ENCODE measurements at places on chromosomes 3 and 15.

- DNase-seq: no peak
Observed at GRCh38 chr3:136787349-136787748, 31.6 kb upstream of the SLC35G2 start.

DNA sequence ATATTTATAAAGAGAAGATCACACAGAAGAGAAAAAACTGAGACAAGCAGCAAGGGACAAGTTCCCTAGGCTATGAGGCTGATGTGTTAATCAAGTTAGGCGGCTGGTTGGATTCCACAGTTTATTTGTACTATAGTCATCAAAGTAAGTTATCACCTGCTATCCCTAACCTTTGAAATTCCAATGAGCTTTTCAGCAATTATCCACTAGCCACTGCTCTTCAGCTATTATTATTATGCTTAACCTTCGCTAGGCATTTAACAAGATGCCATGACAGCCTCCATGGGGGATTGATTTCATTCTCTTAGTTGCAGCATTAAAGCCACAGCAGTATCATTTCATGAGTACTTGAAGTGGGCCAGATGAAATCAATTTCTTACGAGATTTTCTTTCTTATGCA, 699.5 kb upstream of the NAALADL2 start:
- no peak for DNase-seq

- no peak for DNase-seq
Observed at GRCh38 chr15:50262533-50262932, 3.0 kb downstream of the HDC start.

GRCh38 chr3:154184582-154184981, 63.4 kb downstream of the ARHGEF26 start:
- no peak for DNase-seq

- DNase-seq: no peak
Observed at GRCh38 chr3:110856916-110857315, 214.7 kb upstream of the NECTIN3 start.

- DNase-seq: no peak
Observed at GRCh38 chr3:155102329-155102728, 22.2 kb downstream of the MME start.

- no peak for DNase-seq
Observed at GRCh38 chr3:103218793-103219192, 784.0 kb downstream of the ZPLD1 start.

GRCh38 chr15:70495991-70496599, 267.3 kb downstream of the UACA start:
- DNase-seq: no peak

DNA sequence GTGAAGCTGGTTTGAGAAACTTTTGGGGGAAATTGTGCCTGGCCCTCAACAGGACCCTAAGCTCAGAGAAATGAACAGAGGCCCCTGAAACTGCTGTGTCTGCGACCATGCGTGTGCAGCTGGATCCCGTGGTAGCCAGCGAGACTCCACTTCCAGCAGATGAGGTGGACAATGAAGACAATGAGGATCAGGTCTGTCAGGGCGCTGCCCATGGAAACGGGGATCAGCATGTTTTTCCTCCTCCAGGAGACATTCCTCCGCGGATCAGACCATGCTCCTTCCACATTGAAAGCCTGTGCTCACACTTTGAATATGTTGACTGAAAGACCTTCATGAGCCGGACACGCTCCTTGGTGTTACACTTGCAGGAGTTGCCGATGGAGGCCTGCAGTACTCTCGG, 1439.8 kb upstream of the ALCAM start:
- DNase-seq: no peak

DNA sequence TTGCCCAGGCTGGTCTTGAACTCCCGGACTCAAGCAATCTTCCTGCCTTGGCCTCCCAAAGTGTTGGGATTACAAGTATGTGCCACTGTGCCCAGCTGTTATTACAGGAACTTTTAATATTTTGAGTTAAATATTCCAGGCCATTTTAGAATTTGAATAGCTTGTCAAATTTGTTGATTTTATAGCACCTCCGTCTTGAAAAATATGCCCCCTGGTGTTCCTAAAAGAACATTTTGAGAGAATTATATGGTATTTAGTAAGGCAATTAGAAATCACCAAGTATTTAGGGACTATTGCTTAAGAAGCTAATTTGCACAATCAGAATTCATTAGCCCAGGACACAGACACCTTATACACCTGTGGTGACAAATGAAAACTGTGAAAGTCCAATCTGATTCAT, 23.7 kb downstream of the PDE8A start:
- no peak for DNase-seq

DNA sequence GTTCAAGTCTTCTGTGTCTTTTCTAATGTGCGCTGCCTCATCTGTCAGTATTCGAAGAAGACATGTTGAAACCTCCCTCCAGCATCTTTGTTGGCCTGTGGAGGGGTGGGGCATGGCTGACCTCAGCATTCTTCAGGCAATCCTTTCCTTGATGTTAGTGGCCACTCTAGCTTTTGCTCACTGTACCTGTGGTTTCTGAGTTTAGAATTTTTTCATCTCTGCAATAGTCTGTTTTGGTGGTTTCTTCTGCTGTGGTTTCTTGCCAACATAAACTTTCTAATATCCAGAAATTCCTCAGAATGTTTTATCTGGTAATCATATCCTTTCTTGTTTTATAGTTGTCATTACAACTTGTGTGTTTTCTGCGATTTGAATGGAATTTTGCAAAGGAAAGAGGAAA, 251.3 kb upstream of the NR2E3 start:
- no peak for DNase-seq

GRCh38 chr3:131903988-131904415, 130.8 kb downstream of the CPNE4 start:
- no peak for DNase-seq

DNA sequence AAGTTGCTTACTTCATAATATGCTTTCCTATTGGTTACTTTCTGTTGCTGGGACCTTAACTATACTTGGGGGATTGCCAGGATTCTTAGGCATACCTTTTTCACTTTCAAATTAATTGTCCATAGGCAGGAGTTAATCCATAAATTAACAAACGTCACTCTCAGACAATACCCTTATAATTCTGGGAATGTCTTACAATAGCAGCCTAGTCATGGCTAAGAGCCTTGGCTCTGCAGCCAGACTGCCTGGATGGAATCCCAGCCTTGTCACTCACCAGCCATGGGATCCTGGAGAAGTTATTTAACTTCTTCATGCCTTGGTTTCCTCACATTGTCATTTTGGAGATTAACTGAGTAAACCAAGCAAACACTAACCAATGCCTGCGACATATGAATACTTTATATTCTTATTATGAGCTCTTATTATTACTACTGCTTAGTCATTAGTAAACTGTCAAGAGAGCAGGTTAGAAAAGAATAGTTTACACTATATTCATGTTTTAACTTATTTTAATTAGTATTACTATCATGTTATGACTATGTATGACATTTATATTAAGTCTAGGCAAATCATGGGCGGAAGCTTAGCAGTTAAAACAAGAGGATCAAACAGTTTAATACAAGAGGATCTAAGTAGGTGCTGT, 29.0 kb downstream of the GYG1 start:
- no peak for DNase-seq

- no peak for DNase-seq
Observed at GRCh38 chr3:108159865-108160264, 62.4 kb downstream of the IFT57 start.

DNA sequence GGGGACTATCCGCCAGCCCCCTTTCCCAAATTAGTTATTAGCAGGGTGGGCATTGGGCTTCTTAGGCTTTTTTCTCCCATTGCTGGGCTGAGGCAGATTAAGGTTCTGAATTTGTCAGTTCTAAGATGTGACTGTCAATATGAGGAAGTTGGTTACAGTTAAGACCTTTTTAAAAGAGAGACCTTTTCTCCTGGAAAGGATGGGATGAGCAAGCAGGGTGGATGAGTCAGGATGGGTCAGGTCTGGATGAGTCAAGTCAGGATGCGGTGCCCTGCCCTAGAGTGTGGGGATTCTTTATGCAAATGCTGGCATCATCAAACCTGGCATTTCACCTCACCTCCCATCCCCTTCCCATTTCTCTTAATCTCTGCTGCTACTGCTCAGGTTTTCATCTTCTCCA, 1.9 kb downstream of the AEN start:
- DNase-seq: no peak

DNA sequence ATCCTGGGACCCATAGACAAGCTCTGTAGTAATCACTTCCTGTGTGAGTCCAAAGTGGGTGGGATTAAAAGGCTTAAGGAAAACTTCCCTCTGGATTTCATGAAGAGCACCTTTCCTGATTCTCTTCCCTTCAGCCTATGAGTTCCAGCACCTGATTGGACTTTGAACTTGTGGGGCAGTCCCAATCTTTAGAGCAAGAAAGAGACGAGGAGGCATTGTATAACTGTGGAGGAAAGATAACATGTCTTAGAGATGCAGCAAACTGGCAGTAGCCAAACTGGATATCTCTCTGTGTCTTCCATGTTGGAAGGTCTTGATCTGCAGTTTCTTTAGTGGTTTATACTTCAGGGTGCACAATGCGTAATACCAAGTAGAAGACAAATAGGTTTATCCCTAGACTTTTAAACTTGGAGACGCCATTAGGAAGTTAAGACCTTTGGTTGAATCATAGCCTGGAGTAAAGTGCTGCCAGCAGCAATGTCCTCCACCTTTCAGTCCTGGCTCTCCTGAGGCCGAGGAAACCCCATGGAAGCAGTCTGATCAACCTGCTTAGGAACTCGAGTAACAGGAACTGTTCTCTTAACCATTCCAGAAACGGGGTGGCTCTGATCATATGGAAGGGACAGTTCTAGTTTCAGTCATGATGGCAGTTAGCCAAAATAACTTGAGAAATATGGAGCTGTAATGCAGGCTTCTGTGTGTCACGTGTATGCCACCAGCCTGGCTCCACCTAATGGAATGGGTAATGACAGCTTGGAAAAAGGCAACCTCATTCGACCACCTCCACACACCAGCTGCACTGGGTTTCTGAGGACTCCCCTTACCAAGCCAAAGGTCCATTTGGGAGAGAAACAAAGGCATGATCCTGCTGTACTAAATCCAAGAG, 4.7 kb downstream of the EIF1B start:
- DNase-seq: no peak

GRCh38 chr15:65042776-65043327, 2.3 kb upstream of the SLC51B start:
- DNase-seq: no peak

- DNase-seq: no peak
Observed at GRCh38 chr3:71421820-71422566, 161.5 kb downstream of the FOXP1 start.

DNA sequence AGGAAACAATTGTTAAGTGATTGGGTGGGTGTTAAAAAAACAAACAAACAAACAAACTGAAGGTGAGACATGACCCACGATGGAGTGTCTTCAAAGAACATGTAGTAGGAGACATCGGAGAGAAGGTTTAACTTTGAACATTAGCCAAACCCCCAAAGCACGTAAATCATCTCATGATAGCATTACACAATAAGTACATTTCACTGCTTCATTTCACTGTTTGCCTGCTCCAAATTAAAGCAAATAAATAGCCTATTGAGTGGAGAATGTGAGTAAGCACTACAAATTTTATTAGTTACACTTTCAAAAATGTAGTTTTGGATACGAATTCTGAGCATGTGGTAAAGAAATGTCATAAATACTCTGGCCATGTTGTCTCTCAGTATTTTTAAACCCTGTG, 287.0 kb downstream of the SI start:
- DNase-seq: no peak

GRCh38 chr3:64675687-64676247, 12.0 kb downstream of the ADAMTS9 start:
- no peak for DNase-seq

DNA sequence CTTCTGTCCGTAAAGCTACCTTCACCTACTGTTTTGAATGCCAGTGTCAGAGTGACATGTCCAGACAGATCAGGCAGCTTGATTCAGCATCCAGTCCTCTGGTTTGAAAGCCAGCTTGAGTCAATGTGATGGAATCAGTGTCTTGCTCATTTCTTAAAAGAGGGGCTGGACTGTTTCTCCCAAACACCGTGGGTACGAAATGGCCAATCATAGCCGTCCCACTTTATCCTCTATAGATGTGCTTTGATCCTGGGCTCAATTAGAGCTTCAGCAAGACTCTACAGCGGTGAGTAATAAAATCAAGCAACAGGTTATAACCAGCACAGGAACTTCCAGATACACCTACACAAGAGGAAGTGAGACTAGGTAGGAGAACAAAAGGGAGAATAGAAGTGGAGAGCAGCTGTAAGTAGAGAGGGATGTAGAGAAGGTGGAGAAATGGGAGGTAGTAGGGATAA, 17.0 kb upstream of the OR5K1 start:
- DNase-seq: no peak

GRCh38 chr3:46481636-46482035, 16.1 kb upstream of the RTP3 start:
- DNase-seq: no peak

DNA sequence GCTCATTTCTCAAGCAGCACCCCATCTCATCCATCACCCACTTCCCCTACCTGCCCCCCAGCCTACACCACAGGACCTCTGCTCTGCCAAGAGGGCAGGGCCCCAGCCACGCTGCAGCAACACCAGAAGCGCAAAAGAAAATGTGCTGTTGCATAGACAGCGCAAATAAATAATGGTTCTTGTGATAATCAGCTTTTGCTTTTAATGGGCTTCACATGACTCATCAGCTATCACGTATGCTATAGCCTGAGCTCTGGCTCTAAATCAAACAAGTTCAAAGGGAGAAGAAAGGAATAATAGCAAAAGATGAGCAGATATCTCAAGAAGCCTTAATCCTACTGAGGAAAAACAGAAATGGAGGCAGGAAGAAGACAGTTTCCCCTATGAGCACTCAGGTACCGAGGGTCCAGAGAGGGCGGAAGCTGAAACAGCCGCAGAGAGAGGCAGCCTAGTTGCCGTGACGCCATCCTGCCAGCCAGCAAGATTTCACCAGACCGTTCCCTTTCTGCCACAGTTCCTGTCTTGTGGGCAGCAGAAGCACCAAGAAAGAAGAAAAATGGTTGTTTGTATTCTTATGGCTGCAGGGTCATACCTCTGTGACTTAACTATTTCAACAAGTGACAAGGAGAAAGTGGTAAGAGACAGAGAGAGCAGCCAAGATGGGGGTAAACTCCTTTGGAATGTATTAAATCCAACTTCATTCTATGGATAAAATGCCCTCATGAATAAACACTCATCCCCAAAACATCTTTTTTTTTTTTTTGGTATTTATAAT, 22.0 kb downstream of the RAB27A start:
- DNase-seq: peak; percentile 69

- no peak for DNase-seq
Observed at GRCh38 chr3:125212091-125212508, 448 bp downstream of the SLC12A8 start.

GRCh38 chr15:95176794-95177577, 945.6 kb downstream of the MCTP2 start:
- no peak for DNase-seq

DNA sequence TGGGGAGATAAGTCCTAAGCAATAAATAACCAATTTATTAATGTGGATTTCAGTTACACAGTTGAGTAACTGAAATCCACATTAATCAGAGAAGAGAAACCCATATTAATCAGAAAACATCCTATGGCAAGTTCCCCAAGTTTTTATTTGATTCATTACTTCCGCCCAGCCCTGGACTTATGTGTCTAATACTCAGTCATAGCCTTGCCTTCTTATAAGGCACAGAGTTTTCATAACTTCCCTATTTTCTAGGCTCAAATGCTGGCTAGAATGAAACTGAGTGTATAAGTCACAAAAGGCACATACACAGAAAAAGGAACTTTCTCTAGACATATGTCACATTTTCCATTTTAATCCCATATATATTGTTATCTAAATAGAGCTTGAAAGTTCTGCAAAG, 28.8 kb downstream of the CD47 start:
- DNase-seq: no peak
